Bronchial epithelial cell (primary cell): ENCODE measurements at places on chromosomes 3 and 15. TPM values are rescaled to one million over a fixed set of nuclear protein-coding genes. Genes with fewer than 3 reads are reported as not detected.

DNA sequence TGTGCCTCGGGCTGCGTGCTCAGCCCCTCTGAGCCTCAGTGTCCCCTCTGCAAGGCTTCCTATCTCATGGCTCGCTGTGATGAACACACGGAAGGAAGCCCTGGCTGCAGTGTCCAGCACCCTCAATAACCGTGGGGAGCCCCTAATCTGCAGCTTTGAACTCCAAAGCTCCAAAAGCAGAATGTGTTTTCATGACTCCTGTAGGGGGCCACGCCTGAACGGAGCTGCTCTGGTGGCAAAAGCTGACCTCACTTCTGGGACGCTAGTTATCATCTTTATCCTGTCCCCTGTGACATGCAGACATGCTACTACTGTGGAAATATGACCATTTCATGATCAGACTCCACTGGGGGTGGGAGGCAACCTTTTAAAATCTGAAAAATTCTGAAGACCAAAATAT lies 98.8 kb downstream of the SEC22A start:
- no peak for DNase-seq

GRCh38 chr15:38652998-38653397 lies 88.4 kb upstream of the RASGRP1 start:
- DNase-seq = no peak

DNA sequence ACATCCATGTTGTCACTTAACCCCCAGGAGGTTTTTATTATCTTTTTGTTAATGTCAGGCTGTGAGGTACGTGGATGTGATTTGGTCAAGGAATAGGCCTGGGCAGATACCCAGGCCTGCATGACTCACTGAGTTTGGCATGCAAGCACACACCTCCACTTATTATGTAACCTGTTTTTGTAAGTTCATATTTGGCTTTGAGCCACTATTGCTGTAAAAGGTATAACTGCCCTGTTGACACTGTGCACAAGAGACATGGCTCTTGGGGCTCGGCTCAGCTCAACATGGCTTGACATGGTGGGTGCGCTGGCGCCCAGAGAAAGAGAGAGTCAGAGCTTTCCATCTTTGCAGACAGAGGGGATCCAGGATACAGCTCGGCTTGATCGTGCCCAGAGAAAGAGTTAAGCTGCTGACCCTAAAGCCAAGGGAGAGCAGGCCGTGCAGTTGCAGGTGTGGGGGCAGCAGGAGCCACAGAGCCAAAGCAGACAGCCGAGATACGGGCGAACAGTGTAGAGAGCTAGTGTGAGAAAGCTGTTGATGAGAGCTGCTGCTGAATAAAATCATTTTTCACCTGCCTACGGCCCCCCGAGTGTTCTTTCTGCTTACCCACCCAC lies 67.9 kb upstream of the UNC13C start:
- peak; percentile 89 for DNase-seq

GRCh38 chr3:116388867-116389385 lies 56.4 kb downstream of the LSAMP start:
- no peak for DNase-seq

- no peak for DNase-seq
Observed at GRCh38 chr3:127391436-127392155, 103.8 kb upstream of the PRR20G start.

DNA sequence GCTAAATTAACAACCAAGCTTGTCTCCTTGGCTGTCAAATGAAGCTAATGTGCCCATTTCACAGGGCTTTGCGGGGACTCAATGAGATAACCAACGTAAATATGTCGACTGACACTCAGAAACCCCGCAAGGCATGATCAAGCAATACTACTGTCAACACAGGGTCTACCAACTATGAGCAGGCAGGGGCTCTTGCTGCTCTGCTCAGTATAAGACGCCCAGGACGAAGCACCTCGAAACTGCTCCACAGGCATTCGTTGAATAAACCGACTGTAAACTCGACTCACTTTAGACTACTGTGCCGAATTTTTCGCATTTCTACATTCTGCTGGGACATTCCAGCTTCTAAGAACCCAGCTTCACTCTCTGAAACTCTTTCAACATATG lies 55.0 kb downstream of the FEZF2 start:
- no peak for DNase-seq

DNA sequence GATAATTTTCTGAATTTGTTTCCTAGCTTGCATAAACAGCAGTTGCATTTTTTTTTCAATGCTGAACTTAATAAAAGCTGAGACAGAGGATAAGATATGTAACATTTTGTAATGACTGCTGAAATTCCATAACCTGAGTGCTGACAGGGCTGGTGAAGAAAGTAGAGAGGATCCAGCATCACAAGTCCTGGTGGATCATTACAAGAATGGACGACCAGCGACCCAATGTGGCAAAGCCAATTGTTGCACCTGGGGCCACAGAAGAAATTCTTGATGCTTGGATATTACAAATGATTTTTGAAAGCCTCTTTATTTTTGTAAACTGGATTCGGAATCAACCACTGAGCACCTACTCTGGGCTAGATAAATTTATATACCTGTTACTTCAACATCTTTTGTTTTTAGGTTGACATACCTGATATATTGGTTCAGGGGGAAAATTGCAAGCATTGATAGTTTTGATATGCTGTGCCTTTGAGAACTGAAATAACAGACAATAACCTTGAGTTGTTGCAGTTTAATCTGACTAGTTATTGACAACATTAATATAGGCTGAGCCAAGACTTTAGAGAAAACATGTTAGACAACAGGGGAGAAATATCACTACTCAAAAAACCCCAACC lies 3.9 kb upstream of the ACTL6A start:
- peak; percentile 57 for DNase-seq

- peak; percentile 23 for DNase-seq
Observed at GRCh38 chr3:181917027-181917426, 205.3 kb downstream of the SOX2 start.

DNA sequence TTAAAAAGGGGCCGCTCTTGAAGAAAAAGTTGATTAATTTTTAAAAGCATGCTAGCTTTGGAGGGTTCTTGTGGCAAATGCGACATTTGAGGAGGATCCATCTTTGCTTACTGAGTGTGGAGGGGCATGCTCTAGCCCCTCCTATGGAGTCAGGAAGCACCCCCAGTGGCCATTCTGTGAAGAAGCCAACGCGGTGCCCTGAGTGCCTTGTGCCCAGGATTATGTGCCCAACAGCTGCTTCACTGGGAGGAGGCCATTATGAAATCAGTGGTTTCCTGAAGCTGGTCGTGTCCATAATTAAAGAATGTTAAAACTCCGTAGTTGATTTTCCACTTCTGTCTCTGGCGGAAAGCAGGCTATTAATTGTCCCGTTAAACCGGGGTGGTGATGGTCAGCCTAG lies 69.1 kb upstream of the TNFAIP8L3 start:
- no peak for DNase-seq

DNA sequence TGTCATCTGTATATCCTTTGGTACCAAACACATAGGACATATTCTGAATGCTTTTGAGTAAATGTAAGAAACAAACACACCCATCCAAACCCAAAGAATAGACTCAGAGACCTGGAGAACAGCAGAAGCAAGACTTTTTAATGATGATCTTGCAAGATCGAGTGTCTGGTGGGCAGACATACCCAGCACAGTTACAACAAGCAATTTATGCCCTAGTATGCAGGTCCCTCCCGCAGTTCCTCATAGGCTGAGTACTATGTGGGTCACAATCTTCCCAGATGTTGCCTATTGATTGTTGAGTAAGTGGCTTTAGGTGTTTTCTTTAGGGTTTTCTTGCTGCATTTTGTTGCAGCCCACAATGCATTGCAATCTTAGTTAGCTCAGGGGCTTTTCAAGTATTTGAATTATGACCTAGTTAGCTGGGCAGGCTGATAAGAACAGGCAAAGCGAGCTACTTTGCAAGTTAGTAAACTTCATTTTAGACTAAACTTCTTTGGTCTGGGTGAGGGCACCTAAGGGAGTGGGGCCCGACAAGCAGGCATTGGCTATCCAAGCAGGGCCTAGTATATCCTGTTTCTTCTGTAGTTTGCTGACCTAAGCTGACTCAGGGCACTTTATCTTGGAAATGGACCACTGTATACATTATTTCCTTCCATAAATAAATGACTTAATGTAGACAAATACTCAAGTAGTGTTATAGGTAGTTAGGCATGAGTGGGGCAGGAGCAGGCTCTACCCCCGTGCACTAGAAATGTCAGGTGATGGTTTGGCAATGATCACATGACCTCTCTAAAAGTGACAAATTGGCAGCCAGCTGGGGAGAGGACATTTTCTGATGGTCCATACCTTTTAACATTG lies 87.3 kb upstream of the LIPC start:
- DNase-seq = no peak

GRCh38 chr3:129596194-129597086 lies 10.0 kb downstream of the PLXND1 start:
- DNase-seq = no peak

- no peak for DNase-seq
Observed at GRCh38 chr15:95653361-95653805, 677.1 kb upstream of the NR2F2 start.

DNA sequence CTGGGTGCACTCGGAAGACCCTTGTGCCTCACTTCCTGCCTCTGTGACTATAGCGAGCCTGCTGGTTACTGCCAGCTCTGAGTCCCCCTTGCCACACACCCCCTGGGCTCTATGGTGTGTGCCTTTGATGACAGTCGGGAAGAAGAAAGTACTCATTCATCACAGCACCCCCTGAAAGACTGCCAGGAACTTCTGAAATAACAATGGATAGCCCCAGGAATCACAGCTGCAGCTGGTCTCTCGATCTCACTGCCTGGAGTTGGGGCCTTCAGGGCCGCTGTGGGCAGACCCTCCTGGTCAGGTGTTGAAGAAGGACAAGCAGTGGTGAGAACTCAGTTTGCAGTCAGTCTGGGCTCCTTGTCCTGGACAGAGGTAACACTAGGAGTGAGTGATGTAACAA lies 9.8 kb upstream of the RPP14 start:
- DNase-seq = no peak

P3H2 gene
- total RNA-seq = 7.6 and 14.6 TPM in 2 replicates

PTPRG gene
- 9.6 and 11.1 TPM in 2 replicates for total RNA-seq

PLA2G4E gene
- total RNA-seq = under 0.01 and 1.4 TPM in 2 replicates

FYTTD1 gene
- 37.9 and 47.4 TPM in 2 replicates for total RNA-seq

RBP2 gene
- total RNA-seq = not detected in 2 replicates

FGD5 gene
- total RNA-seq = not detected in 2 replicates

UROC1 gene
- not detected in 2 replicates for total RNA-seq

PCSK6 gene
- 6.8 and 12.3 TPM in 2 replicates for total RNA-seq

ANKRD63 gene
- total RNA-seq = not detected in 2 replicates

TEX55 gene
- not detected in 2 replicates for total RNA-seq

MYRIP gene
- total RNA-seq = not detected in 2 replicates

NRROS gene
- total RNA-seq = not detected in 2 replicates

FOXB1 gene
- total RNA-seq = not detected in 2 replicates

SPATA12 gene
- total RNA-seq = under 0.01 TPM in 1 of 2 replicates, not detected in the other

CCK gene
- 1.1 and 2.7 TPM in 2 replicates for total RNA-seq
